ENCODE measurements at places on chromosomes 7 and 10.

- DNase-seq: no peak
Measured at GRCh38 chr10:108323274-108323798, 1158.8 kb upstream of the SORCS1 start.

GRCh38 chr10:63692220-63692896, 171.2 kb downstream of the REEP3 start:
- no peak for DNase-seq

DNA sequence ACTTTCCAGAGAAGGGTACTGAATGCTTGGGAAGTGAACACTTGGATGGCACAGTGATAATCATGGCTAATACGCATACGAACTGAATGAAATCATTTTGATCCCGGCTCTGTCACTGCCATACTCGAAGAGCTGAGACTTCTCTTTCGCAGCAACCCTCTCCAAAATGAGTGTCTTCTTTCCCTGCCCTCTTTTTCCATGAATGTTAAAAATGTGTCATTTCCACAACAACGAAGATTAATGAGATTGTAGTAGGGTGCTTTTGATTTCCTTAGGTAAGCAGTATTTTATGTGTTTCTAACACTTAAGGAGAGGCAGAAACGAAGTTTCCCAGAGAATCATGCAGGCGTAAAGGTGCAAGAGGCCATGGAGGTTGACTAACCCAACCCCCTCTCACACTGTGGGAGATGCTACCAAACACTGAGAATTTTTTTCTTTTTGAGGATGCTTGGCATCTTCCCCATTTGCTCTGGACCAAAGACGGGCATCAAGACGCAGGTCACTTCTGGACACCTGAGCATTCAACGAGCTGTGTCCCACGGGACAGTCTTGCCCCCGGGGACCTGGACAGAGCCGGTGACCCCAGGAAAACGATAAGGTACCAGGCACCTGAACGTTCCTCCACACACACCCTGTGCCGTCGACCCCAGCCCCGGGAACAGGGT, 823 bp downstream of the COPG2 start:
- DNase-seq: no peak

GRCh38 chr7:151388430-151388829, 21.4 kb downstream of the WDR86 start:
- no peak for DNase-seq

DNA sequence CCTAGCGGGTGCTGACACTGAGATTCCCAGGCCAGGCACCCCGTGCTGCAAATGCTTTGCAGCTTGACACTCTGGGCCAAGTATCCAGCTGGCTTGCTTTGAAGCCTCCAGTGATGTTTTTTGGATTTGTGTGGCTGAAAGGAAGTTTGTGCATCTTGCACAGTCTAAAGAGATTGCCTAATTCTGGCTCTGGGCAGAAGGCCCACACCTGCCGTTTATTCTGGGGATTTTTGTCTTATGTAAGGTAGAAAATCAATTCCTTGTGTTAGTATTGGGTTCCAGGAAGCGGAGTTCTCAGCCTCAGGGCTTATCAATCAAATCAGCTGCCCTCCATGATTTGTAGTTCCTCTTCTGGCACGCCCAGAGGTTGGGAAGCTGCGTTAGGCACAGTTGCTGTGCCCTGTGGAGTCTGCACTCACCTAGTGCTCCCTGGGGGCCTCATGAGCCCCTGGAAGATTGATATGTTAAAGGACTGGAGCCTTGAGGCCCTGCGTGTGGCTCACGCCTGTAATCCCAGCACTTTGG, 8.4 kb upstream of the PURB start:
- no peak for DNase-seq

DNA sequence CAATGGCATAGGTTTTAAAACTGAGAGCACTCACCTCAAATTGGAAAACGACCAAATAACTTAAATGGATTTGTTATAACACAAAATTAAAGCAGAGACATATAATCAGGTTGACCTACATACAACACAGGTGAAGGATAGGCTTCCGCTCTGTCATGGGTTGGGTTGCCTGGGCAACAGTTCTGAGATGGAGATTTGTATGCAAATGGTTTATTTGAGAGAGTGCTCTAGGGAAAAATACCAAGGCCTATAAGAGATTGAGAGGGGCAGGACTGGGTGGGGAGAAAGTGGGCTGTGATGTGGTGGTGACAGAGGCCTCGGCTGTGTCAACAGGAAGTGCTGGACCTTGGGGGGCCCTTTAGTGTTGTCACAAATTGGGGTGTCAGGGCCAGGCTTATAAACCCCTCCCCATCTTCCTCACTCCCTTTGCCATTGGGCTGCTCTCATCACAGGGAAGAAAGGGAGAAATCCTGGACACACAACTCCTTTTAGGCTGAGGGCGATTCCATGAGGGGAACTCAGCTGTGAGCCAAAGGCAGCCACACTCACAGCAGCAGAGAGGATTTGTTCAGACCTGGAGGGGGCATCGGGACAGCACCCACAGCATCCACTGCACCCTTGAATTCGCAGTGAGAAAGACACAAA, 105.4 kb upstream of the LYZL1 start:
- no peak for DNase-seq

- no peak for DNase-seq
Measured at GRCh38 chr7:124310934-124311390, 278.1 kb upstream of the TMEM229A start.

GRCh38 chr7:127390186-127390816, 2.2 kb downstream of the ZNF800 start:
- no peak for DNase-seq

Measured in NCI-H524 treated with DMSO at 0.1 percent for 48 hours (cell line).